HepG2 (cell line): ENCODE measurements at places on chromosomes 6 and 20.

GRCh38 chr6:167588920-167589614 is 237.6 kb upstream of the AFDN start:
- no peak for DNase-seq

DNA sequence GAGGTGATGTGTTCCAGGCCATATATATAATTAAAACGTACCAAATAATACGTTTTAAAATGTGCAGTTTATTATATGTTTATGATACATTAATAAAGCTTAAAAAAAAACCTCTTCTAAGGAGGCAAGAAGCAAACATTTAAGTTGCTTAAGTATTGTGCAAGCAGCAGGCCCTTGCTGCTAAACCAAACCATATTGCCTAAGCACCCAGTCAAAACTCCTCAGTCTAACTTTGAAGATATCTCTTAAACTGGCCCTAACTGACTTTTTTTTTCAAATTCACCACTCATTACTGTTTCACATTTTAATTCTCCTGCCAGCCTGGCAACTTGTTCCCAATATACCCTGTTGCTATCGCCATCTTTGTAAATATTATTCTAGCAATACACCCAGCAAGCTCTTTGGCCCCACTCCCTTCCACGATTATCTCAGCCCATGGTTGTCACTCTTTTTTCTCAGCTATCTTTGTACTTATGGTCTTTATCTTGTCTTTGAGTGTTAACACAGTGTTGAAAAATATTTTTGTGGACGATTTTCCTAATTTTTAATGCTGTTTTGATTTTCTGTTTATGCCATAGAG is 60.9 kb downstream of the C6orf58 start:
- no peak for DNase-seq

GRCh38 chr6:153591159-153591558 is 447.9 kb upstream of the OPRM1 start:
- no peak for DNase-seq

GRCh38 chr6:154852687-154853086 is 119.5 kb downstream of the SCAF8 start:
- DNase-seq = peak; percentile 14

DNA sequence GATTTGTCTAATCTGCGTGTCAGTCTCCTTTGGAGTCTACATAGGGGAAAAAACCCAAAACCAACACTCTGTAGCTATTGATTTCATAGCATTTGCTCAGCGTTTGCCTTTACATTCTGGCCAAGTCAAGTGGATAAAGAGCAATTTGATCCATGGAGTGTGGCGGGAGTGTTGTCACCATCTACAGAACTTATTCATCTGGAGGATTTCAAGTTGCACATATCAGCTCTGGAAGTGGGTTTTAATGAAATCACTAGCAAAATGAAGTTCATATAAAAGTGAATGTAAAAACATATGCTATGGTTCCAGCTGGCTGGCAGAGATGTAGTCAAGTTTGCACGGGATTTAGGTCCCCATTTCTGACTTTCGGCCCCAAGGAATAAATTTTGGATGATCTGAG is 219.7 kb upstream of the SUPT3H start:
- no peak for DNase-seq

GRCh38 chr6:135129136-135129856 is 51.8 kb upstream of the MYB start:
- DNase-seq = no peak

DNA sequence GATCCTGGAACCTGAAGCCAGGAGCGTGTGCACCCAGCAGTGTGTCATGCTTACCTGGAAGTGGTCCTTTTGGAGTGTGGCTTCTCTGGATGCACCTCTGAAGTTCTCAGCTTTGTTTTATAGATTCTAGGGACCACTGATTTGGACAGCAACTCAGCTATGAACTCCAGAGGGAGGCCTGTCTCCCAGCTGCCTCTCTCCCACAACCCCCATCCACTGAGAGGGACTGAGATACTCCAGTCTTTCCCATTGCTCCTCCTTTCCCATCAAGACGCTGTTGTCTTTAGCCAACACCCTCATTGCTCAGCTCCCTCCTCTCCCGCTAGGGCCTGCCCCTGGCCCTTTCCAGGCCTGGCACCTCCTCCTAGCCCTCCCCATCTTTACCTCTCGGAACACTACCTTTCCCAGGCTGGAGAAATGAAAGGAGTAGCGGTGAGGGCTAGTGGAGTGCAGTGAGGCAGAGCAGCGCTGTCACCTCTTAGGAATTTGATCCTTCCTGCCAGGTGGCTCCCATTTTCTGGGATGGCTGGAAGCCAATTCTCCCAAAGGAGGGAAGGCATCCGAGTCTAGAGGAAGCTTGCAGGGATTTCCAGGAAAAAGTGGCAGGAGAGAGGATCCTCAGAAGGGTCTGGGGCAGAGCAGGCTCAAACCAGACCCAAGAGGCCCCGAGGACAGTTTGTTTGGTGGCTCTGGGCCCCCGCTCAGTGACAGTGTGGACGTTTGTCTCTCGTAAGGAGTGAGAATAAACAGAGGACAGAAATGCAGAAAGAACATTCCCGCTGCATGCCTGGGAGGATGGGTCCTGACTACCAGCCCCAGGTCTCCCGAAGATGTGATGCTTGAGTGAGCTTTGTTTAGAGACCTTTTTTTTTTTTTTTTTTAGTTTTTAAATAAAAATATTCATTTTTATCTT is at the start of gene LRRN4:
Gene LRRN4 (minus strand): TSS at position 285 of the 913 bp plus-strand sequence. CDS start 1,261 bp downstream, outside the sequence.
- peak; percentile 34 for DNase-seq

DNA sequence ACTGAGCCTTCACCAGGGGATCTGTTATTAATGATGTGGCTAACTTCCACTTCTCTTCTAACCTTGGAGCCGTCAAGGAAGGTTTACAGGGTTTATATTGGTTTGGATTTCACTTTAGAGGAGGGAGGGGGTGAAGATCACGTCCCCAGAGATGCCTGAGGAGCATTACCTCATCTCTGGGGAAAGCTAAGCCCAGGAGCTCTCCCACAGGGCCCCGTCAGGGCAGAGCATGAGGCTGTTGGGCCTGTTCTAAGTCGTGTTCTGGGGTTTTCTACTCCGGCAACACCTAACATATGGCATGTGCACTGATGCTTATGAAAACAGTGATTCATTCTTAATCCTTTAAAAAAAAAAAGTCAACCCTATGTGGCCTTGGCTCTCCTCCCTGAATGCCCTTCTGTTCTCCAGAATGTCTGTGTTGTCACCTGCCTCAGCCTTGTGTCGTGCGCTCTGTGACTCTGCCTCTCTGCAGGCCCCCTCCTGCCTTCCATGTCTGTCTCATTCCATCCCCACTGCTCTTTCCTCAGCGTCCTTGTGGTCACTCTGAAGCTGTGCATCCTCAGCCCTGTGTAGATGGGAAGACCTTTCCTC is 97.4 kb upstream of the JARID2 start:
- DNase-seq = peak; percentile 74

GRCh38 chr6:66057034-66057433 is 350.0 kb upstream of the EYS start:
- DNase-seq = no peak

GRCh38 chr20:38144974-38145728 is 19.9 kb downstream of the TGM2 start:
- DNase-seq = peak; percentile 45

DNA sequence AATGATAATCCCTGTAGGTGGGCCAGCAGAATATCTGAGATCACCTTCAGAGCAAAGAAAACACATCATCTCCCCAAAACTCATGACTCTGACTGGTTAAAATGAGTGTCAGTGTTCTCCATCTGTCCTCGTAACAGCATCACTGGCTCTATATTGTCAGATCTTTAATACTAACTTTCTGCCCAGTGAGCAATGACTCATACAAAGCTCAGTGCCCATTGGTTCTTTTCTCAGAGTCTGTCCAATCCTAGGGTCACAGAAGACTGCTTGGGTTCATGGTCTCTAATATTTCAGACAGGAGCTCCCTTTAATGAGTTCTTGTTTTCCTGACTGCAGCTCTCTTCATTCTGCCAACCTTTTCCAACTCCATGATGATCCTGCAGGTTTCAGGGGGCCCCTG is 36.4 kb downstream of the HLA-DPB1 start:
- DNase-seq = peak; percentile 23

- DNase-seq = no peak
Measured at GRCh38 chr6:34819571-34820480, 27.9 kb downstream of the BLTP3A start.

GRCh38 chr6:87756858-87757257 is 54.8 kb upstream of the AKIRIN2 start:
- no peak for DNase-seq

DNA sequence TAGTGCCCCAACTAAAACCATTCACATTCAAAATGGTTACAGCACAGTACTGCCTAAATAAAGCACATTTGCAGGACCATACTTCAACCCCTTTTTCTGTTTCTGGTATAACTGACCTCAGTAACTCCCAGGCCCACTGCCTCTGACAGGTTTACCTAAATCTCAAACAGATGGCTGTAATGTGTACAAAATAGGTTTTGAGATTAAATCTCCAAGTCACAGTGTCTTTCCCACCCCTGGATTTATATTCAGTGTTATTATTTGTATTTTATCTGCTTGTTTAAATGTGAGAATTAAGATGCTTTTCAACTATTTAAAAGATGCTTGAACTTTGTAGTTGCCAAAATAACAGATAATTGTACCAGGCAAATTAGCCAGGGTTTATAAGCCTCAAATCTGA is 4.7 kb upstream of the KIF6 start:
- no peak for DNase-seq

DNA sequence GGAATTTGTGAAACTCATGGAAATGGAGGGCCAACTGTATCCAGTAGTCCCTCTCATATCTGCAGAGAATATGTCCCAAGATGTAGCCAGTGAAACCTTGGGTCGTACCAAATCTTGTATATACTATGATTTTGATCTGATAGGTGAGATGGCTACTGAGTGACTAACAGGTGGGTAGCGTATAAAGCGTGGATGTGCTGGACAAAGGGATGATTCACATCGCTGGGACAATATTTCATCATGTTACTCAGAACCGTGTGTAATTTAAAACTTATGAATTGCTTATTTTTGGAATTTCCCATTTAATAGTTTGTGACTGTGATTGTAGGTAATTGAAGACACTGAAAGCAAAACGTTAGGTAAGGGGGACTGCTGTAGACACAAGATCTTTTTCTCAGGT is 144.1 kb downstream of the SMAP1 start:
- DNase-seq = no peak

GRCh38 chr6:138052783-138053182 is 54.4 kb downstream of the PERP start:
- DNase-seq = no peak

- DNase-seq = no peak
Measured at GRCh38 chr6:15744818-15745402, 82.1 kb upstream of the DTNBP1 start.

DNA sequence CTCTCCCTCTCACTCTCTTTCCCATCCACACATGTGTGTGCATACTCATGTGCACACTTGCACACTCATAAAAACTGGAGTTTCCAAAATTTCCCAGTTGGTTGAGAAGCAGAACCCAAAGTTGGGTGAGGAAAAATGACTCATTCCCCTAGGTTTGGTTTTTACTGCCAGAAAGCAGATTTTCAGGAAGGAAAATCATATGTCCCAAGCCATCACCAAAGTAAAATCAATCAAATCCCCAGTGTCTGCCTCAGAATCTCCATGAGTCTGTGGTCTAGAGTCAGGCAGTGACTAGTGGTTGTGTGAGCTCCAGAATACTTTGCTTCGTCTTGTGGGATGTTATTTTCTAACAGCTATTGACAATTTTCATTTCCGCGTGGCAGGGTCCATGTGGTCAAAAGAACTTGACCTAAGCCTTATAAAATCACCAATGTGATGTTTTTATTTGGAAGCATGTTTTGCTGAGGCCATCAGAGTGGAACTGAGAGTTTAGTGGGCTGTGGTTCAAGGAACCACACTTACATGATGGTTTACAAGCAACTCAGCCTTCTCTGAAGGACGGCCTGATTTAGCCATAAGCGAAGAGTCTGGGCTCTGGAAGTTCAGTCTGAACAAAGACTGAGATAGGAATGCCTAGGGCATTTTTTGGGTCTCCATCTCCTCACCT is 81.9 kb upstream of the CCN6 start:
- no peak for DNase-seq

GRCh38 chr20:54320148-54320607 is 112.3 kb downstream of the PFDN4 start:
- DNase-seq = no peak

DNA sequence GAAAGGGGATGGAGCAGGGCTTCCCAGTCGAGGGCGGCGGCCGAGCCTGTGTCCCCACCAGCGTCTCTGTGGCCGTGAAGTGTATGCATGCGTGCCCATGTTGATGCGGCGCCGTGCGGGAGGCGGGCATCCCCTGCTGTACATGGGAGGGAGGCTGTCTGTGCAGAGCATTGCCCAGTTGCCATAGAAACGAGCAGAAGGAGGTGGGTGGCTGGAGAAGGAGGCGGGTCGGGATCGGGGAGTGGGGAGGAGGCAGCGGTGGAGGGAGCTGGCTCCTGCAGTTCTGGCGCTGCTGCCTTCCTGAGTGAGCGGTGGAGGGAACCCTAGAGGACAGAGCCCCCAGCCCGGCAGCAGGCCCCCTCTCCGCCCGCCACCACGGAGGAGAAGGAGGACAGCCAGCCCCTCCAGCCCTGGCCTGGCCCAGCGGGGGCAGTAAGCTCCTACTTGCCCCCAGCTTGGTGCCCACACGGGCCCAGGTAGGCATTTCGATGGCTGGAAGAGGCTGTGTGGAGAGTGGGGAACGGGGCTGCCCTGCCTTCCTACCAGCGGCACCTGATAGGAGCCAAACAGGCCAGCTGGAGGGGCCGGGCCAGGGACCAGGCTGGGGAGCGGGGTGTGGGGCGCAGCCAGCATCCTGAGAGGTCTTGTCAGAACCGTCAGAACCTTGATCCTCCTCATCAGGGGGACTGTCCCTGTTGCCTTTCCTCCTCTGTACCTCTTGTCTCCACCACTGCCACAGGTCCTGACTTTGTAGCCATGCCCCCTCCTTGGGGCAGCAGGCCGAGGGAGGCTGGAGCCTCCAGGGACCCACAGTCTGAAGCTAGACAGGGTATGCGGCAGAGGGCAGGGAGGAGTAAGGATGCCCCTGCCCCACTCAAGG is 41.3 kb downstream of the SPDEF start:
- DNase-seq = no peak

- peak; percentile 65 for DNase-seq
Measured at GRCh38 chr20:51542033-51542570, 417 bp downstream of the NFATC2 start.

DNA sequence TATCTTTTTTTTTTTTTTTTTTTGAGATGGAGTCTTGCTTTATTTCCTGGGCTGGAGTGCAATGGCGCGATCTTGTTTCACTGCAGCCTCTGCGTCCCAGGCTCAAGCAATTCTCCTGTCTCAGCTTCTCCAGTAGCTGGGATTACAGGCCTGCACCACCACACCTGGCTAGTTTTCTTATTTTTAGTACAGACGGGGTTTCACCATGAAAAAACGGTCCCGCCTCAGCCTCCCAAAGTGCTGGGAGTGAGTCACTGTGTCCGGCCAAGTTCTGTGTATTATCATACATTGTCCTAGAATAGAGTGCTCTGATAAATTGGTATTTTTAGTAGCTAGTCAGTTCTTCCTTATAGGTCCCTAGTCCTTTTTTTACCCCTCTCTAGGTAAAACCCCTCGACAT is 2.8 kb downstream of the SNRPC start:
- DNase-seq = no peak

GRCh38 chr20:22004946-22005345 is 299.5 kb downstream of the PAX1 start:
- DNase-seq = no peak

- DNase-seq = no peak
Measured at GRCh38 chr20:20955892-20956291, 150.3 kb downstream of the LINC00237 start.

GRCh38 chr6:118908441-118908840 is 14.5 kb downstream of the ASF1A start:
- no peak for DNase-seq
